NCI-H510A (cell line): ENCODE measurements at places on chromosomes 5 and 9.
A peak's percentile ranks its signal among the peaks of the same experiment; 100 is the strongest.

DNA sequence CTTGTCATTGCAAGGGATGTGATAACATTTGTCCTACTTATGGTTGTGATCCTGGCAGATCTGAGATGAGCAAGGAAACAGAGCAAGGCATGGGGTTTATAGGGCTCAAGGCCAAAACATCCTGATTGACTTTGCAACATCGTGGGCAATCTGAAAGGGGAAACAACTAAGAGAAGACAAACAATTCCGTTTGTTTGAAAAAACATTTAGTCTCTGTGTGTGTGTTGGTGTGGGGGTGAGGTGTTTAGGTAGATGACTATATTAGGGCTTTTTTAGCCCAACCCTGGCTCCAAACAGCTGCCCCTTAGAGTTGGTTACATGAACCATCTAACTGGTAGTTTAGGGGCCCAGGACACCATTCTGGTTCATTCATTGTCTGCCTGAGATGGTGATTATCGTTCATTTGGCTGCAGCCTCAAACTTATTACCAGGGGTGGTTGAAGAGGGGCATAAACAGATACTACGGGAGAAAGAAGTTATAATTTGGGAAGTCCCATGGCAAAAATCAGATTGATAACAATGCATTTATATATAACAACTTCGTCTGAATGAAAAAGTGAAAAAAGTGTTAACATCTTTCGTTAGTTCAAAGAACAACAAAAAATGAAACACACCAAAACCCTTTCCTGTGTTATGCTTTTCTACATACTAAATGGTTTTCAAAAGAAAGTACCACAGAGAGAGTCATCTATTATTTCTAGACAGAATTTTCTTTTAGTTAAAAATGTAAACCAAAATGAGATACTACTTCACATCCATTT, 5.7 kb downstream of the FYB1 start:
- no peak for DNase-seq

GRCh38 chr5:164094291-164094690, 588.9 kb downstream of the MAT2B start:
- DNase-seq = no peak

GRCh38 chr9:70615464-70616138, 201.1 kb upstream of the KLF9 start:
- no peak for DNase-seq

DNA sequence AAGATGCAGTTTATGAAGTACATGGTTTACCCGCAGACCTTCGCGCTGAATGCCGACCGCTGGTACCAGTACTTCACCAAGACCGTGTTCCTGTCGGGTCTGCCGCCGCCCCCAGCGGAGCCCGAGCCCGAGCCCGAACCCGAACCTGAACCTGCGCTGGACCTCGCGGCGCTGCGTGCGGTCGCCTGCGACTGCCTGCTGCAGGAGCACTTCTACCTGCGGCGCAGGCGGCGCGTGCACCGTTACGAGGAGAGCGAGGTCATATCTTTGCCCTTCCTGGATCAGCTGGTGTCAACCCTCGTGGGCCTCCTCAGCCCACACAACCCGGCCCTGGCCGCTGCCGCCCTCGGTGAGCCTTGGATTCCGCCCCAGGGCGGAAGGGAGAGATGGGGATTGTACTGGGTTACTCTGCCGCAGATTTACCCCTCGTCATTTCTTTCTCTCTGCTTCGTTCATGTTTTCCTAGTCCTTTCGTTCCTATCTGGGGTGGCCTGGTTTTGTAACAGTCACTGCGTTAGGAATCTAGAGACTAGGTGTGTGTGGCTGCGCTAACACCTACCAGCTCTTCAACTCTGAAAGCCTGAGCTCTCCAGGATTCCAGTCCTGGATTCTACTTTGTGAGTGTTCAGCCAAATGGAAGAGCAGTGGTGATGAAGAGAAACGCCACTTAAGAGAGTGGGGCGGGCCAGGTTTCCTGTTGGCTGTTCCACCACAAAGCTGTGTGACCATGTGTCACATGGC, 638 bp downstream of the MRPS30 start:
- peak; percentile 67 for DNase-seq

DNA sequence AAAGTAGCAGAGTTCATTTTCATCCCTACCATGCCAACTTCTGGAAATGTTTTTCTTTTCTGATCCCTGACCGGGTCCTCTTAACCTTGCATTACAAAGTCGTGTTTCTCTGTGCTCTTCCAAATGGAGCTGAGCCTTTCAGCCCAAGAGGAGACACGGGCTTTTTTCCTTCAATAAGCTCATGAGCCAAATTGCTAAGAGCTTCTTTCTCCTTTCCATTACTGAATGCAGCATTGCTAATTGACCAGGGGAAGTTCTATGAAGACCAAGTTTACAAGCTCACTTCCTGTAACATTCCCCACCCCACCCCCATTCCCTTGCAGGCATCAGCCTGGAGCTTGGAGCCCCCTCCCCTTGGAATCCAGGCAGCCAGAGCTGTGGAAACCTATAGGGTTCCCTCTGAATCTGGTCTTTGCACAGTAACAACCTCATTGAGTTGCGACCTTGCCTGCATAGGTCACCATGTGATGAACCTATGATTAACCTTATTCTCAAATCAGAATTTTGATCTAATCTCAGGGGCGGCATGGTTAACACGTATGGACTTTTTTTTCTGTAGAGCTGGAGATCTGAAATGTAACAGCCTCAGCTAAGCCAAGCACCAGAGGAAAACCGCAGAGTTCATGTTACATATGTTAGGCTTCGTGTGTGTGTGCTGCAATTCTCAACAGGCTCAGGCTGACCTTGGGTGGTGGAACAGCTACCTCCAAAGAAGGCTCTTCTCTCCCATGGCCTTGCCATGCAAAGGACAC, 395.7 kb upstream of the ZNF462 start:
- DNase-seq = no peak

DNA sequence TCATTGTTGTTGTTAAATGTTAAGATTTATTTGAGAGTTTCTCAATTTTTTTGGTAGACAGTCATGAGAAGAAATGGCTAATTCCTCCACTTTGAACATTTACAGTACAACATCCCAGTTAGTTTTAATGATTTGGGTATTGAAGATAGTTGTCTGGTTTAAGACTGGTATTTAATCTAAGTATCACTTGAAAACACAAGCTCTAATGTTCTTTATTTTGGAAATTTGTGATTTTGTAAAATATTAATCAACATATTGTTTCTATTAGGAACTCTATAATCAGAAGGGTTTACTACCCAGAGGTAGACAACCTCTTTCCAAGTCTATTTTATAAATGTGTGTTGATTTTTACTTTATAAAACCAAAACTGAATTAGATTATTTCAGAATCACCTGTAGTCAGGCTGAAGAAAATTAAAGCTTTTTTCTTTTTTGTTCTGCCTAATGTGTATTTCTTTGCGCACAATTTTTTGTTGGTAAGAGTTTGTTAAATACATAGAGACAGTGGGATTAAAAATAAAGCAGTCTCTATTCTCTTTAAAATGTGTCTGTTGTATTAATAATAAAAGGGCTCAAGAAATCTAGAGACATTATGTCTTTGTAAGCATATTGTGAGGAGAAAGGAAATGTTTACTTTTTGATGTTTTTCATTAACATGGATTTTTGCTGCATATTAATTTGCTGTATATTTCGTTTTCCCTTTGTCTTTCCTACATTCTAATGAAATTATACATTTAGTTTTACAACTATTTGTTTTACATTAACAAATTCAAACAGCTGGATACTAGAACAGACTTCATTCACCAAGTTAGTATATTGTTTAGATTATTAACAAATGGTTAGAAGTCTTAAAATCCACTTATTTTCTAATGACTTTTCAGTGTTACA, 3.9 kb upstream of the PURA start:
- DNase-seq = no peak

DNA sequence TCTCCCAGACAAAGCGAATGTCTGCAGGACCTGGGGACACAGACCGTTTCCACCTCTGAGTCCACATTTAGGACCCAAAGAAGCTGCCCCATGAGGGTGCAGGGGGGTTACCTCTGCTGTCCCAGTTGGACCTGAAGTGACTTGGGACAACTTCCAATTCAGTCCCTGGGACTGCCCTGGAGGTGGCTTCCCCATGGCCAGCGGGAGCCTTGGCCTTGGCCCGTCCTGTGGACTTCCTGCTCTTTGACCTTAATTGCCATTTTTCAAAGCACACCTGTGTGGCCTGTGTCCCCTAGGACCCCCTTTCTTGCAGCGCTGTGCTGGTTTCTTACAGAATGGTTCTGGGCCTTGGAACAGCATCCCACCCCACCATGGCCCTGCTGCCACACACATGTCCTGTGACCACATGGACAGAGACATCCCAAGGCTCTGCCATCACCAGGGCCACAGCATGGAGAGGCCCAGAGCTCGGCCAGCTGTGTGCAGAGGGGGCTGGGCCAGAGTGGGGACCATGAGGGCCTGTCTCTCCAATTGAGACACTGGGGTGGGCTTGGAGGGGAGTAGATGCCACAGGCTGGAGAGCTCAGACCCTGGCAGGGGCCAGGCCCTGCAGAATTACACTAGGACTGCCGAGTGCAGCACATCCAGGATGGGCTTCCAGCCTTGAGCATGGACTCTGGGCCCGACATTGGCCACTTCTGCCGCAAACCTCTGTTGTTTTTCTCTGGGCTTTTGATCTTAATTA, 45.8 kb downstream of the SECISBP2 start:
- no peak for DNase-seq

DNA sequence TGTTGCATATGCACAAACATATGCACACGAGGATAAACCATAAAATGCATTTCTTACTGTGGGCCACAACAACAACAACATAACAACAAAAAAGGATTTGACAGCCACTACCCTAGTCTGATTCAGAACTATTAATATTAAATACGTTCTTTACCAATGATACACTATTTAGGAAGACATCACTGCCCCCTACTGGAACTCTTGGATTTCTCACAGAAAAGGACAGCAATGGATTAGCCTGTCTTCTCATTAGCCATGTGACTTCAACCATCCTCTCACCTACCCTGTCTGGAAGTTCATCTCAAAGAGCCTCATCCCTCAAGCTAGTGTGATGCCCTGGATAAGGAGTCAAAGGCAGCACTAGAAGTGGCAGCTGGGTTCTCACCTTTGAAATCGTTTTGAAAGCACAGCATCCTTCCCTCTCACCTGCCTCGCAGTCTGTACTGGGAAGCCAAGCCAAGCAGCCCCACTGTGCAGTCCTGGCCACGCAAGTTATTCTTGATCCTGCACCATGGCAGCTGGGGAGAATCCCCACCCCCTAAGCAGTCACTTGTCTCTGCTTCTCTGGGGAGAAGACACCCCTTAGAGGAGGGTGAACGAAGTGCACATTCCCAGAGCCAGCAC, 64.6 kb downstream of the SH3TC2 start:
- no peak for DNase-seq

DNA sequence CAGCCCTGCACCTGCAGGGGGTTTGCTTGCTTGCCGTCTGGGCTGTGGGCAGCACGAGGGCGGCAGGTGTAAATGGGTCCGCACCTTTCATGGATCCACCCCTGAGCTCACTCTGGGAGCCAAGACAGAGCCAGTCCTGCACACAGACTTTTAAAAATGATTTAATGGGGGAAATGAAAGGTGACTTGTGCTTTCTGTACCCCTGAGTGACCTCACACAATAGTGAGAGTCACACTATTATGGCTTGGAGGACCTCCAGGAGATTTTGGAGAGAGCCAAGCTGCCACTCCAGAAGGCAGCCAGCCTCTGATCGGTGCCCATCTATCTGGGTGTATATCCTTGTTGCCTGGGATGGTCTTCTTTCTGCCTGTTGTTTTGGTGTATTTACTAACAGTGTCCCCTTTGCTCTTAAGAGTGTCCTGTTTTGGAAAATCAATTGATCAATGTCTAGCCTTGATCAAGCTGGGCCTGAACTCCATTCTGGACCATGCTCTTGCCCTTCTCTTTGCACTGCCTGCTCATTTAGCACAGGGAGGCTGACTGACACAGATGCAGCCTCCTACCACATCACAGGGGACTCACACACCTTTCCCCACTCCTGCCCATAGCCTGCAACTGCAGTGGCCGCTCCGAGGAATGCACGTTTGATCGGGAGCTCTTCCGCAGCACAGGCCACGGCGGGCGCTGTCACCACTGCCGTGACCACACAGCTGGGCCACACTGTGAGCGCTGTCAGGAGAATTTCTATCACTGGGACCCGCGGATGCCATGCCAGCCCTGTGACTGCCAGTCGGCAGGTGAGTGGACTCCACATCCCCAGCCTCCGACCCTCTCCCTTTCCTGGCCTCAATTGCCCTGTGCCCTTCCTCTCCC, 29.5 kb downstream of the LAMC3 start:
- no peak for DNase-seq

DNA sequence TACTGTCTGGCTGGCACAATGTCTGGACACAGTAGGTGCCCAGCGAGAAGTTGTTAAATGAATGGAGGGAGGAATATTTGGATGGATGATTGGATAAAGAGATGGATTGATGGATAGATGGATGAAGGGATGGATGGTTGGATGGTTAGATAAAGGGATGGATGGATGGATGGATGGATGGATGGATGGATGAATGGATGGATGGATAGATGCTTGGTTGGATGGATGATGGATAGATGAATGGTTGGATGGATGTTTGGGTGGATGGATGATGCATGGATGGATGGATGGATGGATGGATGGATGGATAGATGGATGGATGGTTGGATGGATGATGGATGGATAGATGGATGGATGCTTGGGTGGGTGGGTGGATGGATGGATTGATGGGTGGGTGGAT, 90.4 kb downstream of the UBE2QL1 start:
- DNase-seq = no peak

GRCh38 chr9:31500422-31500821, 884.0 kb upstream of the ACO1 start:
- no peak for DNase-seq

DNA sequence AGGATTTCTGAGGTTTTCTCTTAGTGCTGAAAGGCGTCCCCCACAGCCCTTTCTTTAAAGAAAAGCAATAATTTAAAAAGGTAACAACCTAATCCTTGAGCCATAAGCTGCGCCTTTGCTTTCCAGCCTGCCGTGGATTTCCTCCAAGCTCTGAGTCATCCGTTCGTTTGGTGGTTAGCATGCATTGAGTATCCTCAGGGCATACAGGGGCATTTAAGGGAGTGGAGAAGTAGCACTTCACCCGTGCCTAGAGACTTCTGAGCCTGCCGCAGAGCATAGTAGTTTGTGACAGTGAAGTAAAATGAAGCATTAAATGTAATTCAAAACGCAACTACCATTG, 892 bp upstream of the TNC start:
- DNase-seq = no peak

DNA sequence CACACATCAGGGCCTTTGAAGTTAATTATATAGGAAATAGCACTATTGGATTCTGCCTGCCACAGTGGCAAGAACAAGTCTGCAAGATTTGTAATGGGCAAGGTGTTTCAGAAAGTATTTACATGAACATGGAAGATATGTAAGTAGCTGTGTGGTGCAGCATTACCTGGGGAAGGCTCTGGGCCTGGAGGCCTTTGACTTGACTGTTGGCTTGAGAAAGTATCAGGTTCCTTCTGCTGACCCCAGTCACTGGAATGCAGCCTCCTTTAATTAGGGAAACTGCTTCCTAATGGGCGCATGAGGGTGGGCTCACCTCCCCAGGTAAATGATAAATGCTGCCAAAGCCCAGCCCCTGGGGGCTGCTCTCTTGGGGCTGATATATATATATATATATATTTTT, 102.7 kb downstream of the GALNT10 start:
- no peak for DNase-seq
